ENCODE measurements at places on chromosomes 13 and 19. TPM values are rescaled to one million over a fixed set of nuclear protein-coding genes. Genes with fewer than 3 reads are reported as not detected.

The OXGR1 gene
- total RNA-seq: 0.36 TPM

GRCh38 chr19:8057545-8058270, 5.1 kb downstream of the CCL25 start:
- no peak for DNase-seq

The CEACAM1 gene
- total RNA-seq: 1.1 TPM

GRCh38 chr19:1105008-1105872, 1.4 kb downstream of the GPX4 start:
- peak; percentile 39 for DNase-seq

GRCh38 chr13:74000876-74001275, 133.3 kb downstream of the KLF12 start:
- no peak for DNase-seq

GRCh38 chr19:50820549-50821247, 2.9 kb downstream of the KLK1 start:
- DNase-seq: no peak

- DNase-seq: no peak
Measured at GRCh38 chr13:99587021-99587420, 85.7 kb downstream of the TM9SF2 start.

DNA sequence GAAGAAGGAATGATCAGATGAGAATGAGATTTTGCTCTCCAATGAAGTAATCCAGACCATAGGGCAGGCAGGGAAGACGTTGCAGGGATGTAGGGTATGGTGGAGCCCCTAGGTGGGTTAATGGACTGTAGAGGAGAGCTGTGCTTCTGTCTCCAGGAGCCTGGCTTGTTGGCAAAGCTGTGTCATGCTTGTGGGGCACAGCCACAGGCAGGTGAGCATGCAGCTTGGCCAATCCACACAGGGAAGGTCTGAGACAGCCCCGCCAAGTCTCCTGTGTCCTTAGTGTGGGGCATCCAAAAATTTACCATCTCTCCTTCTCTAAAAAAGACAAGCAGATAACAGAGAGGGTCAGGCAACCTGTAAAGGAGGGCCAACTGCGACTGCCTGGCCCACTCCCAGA, 71.4 kb upstream of the FLT1 start:
- DNase-seq: no peak

The ZNF66 gene
- total RNA-seq: 7.5 TPM

The ZNF561 gene
- total RNA-seq: 133 TPM

GRCh38 chr19:42246143-42246921, 3.9 kb upstream of the GSK3A start:
- peak; percentile 71 for DNase-seq

The ZNF541 gene
- total RNA-seq: not detected

The ZNF416 gene
- 9.3 TPM for total RNA-seq

The ZNF723 gene
- not detected for total RNA-seq

- peak; percentile 51 for DNase-seq
Measured at GRCh38 chr19:27828829-27829228, 1384.1 kb downstream of the UQCRFS1 start.

GRCh38 chr13:77437267-77437666, 98.2 kb upstream of the SCEL start:
- DNase-seq: no peak

- no peak for DNase-seq
Measured at GRCh38 chr19:364496-365287, 20.1 kb upstream of the MIER2 start.

GRCh38 chr13:76965759-76966421, 17.6 kb downstream of the ACOD1 start:
- DNase-seq: peak; percentile 65
